Fibroblast of skin of right biceps (primary cell): ENCODE measurements at places on chromosomes 13 and 19.

DNA sequence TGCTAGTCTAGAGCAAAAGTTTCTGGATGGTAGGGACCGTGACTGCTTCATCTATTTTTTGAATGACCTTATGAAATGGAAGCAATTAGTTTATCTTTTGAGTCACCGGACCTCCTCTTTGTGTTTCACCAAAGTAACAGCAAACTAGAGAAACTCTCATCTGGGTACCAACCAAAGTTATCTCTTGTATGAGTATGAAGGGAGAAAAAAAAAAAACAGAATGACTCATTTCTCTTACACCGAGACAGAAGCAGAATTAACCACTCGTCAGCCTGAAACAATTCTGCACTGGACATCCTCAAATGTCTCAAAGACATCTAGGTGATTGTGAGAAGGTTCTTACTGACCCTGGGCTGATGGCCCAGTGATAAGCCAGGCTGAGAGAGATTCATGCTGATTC lies 18.3 kb downstream of the ZNF100 start:
- DNase-seq: no peak

- peak; percentile 38 for DNase-seq
Observed at GRCh38 chr13:49407068-49407467, 36.8 kb downstream of the CAB39L start.

DNA sequence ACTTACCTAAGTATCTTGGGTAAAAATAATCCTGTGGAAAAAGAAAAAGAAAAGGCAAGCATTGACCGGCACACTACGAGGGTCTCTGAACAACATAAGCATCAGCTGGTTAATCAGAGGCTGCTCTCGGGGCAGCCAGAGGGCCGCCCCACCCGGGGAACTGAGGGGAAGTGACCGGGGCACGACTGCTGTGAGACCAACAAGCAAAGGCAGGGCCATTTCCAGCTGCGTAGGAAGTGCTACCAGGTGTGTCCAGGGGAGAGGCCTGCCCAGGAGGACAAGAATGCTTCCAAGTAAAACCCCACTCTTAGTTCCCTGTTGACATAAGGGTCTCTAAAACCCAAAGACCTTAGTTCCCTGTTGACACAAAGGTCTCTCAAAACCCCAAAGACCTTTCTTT lies 15.9 kb downstream of the GAS6 start:
- no peak for DNase-seq

GRCh38 chr19:623974-624373 lies 9.4 kb downstream of the POLRMT start:
- DNase-seq: peak; percentile 83

DNA sequence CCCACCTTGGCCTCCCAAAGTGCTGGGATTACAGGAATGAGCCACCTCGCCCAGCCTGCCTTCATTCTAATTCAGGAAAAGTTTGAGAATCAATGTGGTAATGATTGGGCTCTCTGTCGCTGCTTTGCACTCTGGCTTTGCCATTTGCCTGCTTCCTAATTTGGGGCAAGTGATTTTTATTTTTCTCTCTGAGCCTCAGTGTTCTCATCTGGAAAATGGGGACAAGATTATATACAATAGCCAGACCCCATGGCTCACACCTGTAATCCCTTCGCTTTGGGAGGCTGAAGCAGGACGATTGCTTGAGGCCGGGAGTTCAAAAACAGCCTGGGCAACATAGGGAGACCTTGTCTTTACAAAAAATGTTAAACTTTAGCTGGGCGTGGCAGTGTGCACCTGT lies 3.8 kb downstream of the RYR1 start:
- DNase-seq: no peak

DNA sequence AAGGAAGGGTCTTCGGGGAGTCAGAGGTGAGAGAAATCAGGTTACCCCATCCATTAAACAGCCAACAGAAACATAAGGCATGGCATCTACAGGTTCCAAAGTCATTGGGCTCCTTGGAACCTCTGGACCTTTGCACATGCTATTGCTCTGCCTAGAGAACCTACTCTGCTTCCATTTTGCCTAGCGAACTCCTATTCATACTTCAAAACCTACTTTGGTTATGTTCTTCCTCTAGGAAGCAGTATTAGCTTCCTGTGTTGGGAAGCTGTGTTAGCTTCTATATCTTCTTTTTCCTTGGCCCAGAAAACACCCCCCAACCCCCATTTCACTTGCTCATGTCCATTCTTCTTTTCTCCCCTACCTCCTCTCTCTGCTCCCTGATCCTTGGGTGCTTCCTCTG lies 39.6 kb downstream of the F2RL3 start:
- DNase-seq: no peak

DNA sequence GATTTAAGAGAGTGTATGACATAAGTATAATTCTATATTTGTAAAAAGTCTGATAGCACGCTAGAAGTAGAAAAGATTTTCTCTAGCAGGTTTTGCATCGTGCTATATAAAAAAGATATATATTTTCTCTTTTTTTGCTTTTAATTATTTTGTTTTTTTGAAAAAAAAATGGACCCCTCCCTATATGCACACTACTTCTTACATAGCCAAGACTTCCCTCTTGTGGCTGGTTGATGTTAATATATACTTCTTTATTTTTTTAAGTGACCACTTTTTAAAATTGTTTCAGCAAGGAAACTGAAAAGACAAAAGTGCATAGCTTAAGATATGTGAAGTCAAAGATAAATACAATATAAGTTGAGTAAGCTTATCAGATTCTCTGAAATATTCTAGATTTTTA lies 1202.8 kb downstream of the DIAPH3 start:
- peak; percentile 3 for DNase-seq

DNA sequence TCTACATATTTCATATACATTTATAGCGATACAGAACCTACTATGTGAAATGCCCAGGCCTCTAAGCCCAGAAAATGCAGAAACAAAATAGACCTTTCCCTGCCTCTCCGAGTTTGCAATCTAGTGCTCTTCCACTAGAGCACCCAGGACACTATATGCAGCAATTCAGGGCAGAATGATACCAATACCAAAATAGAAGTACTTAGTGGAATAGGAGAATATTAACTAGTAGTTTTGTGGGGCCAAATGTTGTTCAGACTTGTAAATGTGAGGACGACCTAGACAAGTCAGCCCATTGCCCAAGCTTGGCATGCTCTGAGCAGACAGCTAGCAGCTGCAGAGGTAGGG lies 35.8 kb upstream of the FLT1 start:
- peak; percentile 23 for DNase-seq

DNA sequence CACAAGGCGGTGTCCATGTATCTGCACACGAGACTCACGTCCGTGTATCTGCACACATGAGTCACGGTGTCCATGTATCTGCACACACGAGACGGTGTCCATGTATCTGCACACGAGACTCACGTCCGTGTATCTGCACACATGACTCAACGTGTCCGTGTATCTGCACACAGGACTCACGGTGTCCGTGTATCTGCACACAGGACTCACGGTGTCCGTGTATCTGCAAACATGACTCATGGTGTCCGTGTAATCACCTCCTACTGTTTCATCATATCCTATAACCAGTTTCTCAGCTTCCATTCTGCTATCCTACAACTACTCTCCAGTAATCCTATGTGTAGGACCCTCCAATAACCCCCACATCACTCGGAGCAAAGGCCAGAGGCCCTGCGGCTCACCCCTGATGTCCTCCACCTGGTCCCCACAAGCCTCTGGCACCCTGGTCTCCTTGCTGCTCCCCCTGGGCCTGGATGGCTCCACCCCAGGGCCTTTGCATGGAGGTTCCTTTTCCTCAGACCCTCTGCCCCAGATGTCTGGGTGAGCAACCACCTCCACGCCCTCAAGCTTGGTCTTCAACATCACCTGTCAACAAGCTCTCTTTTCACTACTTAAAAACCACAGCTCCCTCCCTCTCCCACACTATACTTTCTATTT lies 2.5 kb upstream of the TMEM255B start:
- no peak for DNase-seq

DNA sequence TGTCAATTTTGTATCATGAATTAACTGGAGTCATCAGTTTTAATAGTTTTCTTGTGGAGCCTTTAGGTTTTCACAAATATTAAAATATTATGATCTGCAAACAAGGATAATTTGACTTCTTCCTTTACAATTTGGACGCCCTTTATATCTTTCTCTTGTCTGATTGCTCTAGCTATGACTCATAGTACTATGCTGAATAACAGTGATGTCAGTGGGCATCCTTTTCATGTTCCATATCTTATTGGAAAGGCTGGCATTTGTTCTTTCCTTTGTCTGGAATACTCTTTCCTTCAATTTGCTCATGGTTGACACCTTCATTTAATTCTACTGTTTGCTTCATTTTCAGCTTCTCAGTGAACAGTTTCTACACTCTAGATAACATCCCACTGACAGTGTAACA lies 1129.3 kb downstream of the SLITRK5 start:
- DNase-seq: no peak

DNA sequence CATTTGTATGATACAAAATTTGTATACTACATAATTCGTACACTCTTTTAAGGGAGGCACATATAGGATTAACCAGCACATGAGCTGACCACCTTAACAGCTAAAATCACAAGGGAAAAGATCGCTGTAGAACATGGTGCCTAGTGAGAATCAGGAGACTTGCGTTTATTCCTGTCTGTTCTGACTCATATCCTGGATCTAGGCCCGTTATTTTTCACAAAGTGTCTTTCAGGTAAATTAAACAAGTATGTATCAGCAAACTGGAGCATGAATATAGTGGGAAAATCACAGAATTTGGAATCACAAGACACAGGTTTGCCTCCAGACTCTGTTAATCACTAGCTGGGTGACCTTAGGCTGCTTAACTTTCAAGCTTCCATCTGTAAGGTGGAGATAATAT lies 47.5 kb upstream of the ESD start:
- no peak for DNase-seq

DNA sequence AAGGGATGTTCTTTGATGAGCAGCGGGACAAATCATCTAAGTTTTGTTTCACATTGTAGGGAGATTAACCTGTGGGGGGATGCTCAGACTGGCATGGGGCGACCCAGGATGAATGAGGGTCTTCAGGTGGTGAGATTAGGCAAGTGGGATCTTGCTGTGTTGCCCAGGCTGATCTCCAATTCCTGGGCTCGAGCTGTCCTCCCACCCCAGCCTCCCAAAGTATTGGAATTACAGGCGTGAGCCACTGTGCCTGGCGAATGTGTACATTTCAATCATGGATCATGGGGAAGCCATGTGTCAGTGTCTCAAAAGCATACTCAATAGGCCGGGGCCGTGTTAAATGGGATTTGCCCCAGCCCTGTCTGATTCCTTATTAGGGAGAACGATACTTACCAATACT lies 8.1 kb downstream of the SLC25A42 start:
- no peak for DNase-seq

- no peak for DNase-seq
Observed at GRCh38 chr13:19345158-19345557, 163.5 kb upstream of the TUBA3C start.

GRCh38 chr19:17156947-17157302 lies 58.2 kb upstream of the USE1 start:
- no peak for DNase-seq

GRCh38 chr19:16626796-16627192 lies 1.2 kb downstream of the MED26 start:
- DNase-seq: no peak

GRCh38 chr13:20553311-20553710 lies 13.6 kb upstream of the IFT88 start:
- no peak for DNase-seq

DNA sequence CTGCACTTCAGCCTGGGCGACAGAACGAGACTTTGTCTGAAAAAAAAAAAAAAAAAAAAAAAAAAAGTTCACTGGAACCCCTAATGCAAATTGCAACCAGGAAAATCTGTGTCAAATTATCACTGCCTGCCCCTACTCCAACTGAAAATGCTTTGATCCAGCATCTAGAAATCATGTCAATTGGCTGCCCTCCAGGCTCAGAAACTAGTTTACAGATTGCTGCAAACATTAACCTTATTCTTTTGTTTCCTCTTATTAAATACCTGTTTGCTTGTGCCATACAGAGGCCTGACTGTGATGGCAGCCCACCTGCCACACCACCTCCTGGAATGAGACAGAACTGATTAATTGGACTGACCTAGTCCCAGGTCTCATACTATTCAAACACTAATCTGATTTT lies 18.6 kb upstream of the AKT2 start:
- DNase-seq: no peak

- no peak for DNase-seq
Observed at GRCh38 chr13:81480634-81481033, 1139.7 kb upstream of the SPRY2 start.
